Muscle of back (tissue), 13 donors: ENCODE measurements at places on chromosomes 7 and 10.

- no peak for DNase-seq
Measured at GRCh38 chr7:8160779-8161345, 101.1 kb downstream of the ICA1 start.

DNA sequence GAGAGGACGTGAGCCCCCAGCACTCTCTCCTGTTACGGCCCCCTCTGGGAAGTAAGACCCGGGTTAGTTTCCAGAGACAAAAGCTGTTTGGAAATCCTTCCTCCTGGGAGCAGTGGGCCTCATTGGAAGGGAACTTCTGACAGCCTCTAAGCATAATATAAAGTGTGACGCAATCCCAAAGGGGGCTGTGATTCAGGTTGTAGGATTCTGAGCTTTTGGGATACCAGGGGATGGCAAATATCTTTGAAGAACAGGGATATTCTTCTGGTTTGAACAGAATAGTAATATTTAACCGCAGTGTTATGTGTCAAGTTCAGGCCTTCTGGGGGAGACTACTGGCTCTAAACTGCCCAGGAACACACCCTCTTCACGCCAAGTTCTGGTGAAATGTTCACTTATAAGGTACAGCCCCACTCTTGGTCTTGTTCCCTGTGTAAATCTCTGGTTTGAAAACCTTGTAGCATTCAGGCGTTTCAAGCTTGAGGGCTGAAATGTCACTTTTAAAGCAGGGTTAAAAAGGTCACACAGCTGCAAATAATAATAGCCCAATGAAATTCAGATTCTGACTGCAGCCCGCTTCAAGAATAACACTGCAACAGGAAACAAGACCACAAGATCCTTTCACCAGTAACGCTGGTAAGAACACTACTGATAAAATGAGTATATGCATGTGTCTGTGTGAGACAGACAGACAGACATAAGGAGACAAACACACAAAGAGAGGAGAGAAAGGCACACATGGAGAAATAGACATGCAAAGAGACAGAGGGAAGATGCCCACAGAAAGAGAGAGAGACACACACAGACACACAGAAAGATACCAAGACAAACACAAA, 69.0 kb downstream of the CREB5 start:
- peak; percentile 86 for DNase-seq

- DNase-seq: no peak
Measured at GRCh38 chr7:67847092-67847787, 850.6 kb downstream of the TYW1 start.

GRCh38 chr10:67171970-67172369, 246.1 kb downstream of the LRRTM3 start:
- DNase-seq: no peak

- no peak for DNase-seq
Measured at GRCh38 chr7:28591725-28592349, 179.5 kb downstream of the CREB5 start.
